ENCODE measurements at places on chromosomes 2 and 18.

DNA sequence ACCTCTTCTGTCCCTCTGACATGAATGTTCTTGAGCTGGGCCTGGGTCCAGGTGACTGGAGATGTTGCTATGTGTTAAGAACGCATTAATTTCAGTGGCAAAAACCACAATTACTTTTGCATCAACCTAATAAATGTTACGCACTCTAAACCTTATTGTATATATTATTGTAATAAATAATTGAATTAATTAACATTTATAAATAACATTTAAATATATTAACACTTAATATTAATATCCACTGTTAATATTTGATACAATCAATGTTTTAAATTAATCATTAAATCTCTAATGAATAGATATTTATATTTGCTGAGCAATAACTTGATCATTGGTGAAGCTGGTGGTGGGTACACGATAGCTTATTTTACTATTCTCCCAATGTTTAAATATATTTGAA, 97.4 kb downstream of the KCNF1 start:
- no peak for DNase-seq

DNA sequence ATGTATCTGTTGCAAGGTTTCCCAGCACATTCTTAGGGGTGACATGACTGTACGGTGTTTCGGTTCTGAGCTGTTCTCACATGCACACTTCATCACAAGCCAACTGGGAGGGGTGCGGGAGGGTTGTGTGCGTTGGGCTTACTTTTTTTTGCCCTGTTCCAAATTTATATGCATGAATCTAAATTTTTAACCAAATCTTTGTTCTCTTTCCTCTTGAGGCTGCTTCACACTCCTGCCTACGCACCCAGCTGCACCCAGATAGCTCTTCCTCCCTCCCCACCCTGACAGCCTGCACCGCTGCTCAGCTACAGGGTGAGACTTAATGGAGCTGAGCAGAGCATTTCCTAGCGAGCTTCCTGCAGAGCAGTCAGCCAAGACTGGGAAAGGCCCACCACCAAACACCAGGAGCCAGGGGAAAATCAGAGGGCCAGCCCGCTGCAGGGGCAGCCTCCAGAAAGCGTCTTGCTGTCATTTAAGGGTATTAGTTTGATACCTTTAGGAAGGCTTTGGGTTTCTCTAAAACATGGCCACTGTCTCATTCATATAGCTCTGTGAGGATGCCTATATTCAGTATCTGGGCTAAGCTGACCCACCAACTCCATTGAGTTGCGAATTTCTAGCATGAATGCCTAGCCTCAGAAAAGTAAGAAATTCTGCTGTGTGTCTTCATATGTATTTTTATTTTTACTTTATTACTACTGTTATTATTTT, 84.5 kb downstream of the POU3F3 start:
- no peak for DNase-seq

GRCh38 chr2:219789476-219789875, 162.0 kb downstream of the SLC4A3 start:
- DNase-seq: no peak

- DNase-seq: no peak
These were observed 244.4 kb downstream of the CDH7 start for GRCh38 chr18:65995206-65995605.

DNA sequence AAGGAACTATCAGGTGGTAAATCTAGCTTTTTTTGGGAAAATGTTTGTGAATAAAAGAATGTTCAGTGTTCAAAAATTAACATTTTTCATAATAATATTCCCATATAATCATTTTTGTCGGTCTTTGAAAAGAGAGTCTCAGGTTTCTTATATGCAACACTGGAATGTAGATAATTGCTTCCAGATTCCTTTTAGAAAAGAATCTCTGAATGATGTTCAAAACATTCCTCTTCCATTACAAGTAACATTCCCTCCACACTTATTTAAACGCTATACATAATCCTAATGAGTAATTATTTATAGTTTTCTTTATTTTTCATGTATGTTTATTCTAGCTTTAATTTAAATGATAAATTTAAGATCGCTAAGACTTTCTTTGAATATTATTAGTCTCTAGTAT, 7.0 kb downstream of the ZSWIM2 start:
- no peak for DNase-seq

GRCh38 chr18:48030616-48031480, 100.4 kb upstream of the SMAD2 start:
- peak; percentile 61 for DNase-seq

DNA sequence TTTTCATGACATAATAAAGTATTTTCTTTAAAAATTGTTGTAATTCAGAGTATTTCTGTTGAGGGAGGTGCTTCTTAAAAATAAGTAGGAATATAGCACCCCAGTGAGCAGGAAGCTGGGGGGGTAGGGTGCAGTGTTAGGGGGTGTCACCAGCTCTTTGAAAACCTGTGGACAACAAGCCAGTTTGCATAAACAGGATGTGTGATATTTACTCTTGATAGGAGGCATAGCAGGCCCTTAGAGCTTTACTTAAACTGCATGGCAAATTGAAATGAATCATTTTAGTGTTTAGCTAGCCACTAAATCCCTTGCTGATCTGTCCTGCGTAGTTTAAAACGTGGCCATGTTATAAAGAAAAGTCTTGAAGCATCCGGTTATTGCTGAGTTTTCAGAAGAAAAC, 8.4 kb downstream of the TGIF1 start:
- no peak for DNase-seq

DNA sequence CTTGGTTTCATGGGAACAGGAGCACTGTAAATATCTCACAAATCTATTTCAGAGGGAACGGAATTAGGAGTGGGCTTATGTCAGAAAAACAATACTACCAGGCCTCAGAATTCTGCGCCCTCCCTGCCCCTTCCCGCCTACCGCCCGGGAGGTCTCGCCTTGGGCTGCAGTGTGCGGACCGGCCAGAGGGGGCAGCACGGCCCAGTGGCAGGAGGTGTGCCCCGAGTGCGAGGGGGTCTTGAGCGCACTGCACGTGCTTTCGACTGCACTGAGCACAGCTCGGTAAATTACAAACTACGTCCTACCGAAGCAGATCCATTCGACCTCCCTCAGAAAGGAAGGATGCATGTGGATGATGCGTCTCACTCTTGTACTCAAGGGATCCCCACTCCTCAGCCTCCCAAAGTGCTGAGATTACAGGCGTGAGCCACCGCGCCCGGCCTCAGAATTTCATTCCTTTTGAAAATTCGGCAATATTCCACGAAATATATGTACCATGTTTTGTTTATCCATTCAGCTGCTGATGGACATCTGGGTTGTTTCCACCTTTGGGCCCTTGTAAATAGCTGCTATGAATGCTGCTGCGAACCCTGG, 297.0 kb downstream of the BCL2 start:
- DNase-seq: no peak

DNA sequence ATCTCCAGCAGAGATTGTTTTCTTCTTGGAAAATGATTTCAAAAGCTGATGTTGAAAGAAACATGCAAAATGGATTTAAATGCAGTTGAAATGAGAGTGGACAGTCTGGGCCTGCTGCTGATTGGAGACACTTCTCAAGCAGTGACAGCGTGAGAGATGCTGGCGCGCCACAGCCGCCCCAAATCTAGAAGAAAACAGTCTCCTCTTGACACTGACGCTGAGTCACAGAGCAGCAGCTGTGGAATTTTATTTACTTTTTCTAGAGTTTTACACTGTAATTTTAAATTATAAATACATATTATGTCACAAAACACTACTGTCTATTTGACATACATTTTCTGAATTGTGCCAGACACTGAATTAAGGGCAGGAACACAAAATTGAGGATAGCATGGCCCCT, 121.8 kb upstream of the TMEM200C start:
- no peak for DNase-seq

- no peak for DNase-seq
These were observed 39.9 kb downstream of the RPL37A start for GRCh38 chr2:216538538-216538937.

DNA sequence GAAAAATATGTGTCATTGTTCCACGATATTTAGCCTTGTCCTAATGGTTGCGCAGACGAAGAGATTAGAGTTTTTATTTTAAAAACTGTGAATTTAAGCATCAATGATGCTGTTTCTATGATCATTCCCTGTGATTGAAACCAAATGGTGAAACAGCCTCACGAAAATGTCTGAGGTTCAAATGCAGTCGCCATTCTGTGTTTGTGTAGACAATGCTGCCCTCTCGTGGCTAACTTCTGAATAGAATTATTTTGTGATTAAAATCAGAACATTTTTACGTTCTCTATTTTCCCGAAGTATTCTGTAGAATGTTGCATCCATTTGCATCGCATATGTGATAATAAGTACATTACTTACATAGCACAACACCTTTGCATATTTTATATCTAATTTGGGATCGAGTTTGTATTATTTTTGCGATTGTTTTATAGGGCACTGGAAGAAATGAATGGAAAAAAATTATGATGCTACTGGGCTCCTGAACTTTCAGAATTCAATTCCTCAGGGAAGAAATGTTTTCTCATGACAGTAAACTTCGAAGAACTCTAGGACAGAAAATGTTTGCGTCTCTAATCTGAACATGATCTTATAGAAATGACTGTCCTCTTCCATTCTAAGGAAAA, 54.8 kb upstream of the CREB1 start:
- peak; percentile 42 for DNase-seq

DNA sequence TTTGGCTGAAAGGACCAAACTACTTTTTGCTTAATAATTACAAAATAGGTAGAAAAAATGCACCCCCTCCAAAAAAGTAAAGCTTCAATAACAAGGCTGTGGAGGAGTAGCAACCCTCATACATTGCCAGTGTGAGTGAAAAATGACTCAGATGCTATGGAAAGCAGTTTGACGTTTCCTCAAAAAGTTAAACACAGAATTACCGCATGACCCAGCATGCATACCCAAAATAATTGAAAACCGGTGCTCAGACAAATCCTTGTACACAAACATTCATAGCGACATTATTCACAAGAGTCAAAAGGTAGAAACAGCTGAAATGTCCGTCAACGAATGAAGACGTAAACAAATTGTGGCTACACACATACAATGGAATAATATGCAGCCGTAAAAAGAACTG, 38.8 kb upstream of the DAPL1 start:
- no peak for DNase-seq

DNA sequence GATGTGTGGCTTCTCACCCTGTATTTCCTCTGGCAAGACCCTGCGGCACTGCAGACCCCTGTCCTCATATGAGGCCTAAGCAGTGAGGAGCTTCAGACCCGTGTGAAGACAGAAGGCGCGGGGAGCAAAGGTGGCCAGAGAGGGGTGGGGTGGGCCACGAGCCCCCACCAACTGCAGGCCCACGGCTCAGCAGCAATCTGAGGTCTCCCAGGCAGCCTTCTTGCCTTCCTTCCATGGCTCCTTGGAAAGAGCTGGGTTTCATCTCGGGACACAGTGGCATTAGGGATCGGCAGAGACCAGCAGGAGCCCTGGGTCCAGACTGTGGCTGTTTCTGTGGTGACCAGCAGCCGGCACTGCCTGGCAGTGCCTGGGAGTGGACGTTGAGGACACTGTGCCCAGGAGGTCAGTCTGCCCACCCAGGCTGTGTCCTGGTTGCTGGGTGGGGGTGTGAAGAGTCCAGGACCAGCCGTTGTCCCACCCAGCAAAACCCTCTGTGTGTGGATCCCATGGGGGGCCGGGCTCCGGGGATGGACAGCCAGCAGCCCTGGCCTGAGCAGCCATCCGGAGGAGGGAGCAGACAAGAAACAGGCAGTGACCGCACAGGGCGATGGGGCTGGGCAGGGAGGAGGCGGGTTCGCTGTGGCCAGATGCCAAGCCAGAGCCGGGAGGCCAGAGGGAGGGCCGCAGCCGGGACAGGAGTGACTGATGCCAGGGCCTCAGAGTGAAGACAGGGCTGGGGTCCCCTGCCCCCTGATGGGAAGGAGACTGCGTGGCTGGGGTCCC, 73.8 kb downstream of the RRM2 start:
- no peak for DNase-seq

- no peak for DNase-seq
These were observed 319.6 kb downstream of the PIK3C3 start for GRCh38 chr18:42274488-42275137.

DNA sequence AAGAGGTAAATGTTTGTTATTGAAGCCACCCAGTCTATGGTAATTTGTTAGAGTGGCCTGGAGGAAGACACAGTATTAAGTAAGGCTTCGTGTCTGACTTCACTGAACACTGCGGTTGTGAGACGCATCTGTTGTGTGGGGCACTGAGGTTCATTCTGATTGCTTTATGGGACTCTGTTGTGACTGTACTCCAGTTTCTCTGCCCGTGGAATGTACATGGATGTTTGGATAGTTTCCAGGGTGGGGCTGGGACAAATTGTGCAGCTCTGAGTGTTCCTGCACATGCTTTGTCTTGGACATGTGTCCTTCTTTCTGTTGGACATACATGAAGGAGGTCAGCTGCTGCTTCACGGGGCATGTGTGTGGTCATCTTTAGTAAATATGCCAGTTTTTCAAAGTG, 58.6 kb downstream of the ODC1 start:
- no peak for DNase-seq

GRCh38 chr2:122927197-122927596, 1097.9 kb upstream of the CNTNAP5 start:
- no peak for DNase-seq

- DNase-seq: no peak
These were observed 138.3 kb downstream of the ASB1 start for GRCh38 chr2:238565031-238565430.

GRCh38 chr2:200405599-200406298, 99.3 kb downstream of the SPATS2L start:
- peak; percentile 76 for DNase-seq

DNA sequence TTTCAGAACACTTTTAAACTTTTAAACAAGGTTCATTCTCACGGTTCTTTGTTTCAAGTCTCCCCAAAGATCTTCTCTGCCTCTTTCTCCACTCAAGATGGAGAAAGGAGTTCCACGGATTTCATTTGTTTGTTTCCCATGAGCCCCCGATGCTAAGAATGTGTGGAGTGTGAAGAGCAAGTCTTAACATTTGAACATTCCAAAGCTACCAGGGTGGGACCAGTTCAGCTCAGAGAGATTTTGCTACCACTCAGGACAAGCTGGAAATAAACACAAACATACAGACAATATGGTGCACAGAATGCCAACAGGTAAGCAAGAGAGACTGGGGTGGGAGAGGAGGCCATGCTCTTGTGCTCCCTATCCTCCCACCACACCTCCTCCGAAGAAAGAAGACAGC, 56.7 kb downstream of the SPRED2 start:
- DNase-seq: no peak

- no peak for DNase-seq
These were observed 14.9 kb upstream of the E2F6 start for GRCh38 chr2:11480859-11481258.

GRCh38 chr2:60292242-60292641, 261.2 kb downstream of the BCL11A start:
- DNase-seq: no peak

- peak; percentile 82 for DNase-seq
These were observed 14.6 kb upstream of the AFG3L2 start for GRCh38 chr18:12391487-12392165.

DNA sequence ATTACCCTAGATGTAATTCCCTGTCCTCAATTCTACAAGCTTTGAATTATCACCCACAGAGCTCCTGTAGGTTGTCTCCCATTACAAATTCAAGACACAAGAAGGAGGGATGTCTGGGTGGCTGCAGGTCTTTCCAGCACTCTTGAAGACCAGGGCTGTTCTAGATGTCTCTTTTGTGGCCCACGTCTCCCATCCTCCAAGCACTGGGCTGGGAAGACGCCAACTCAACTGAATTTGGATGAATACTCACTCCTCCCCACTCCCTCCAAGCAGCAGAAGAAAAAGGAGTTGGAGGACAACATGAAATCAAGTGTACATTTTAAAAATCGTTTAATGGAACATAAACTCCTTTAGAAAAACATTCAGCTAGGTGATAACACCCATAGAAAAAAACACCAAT, 31.2 kb downstream of the SMAD7 start:
- no peak for DNase-seq

GRCh38 chr2:70202236-70202806, 11.5 kb upstream of the C2orf42 start:
- no peak for DNase-seq
